ENCODE measurements at places on chromosomes 1 and 21. TPM values are rescaled to one million over a fixed set of nuclear protein-coding genes. Genes with fewer than 3 reads are reported as not detected.
A peak's percentile ranks its signal among the peaks of the same experiment; 100 is the strongest.

Gene CATSPERE
- 0.15 TPM for polyA plus RNA-seq

Gene TENT5C
- 5.3 TPM for polyA plus RNA-seq

Gene CR1L
- 0.50 TPM for polyA plus RNA-seq

Gene RIMS3
- 0.53 TPM for polyA plus RNA-seq

Gene PSRC1
- 0.76 TPM for polyA plus RNA-seq

Gene RPTN
- polyA plus RNA-seq: not detected

Gene C1orf94
- not detected for polyA plus RNA-seq

Gene SLC35F3
- polyA plus RNA-seq: not detected

Gene SLC27A3
- 27.2 TPM for polyA plus RNA-seq

GRCh38 chr1:43339584-43340232, 2.1 kb downstream of the MPL start:
- no peak for DNase-seq
- no peak overlapping the region for H3K27ac ChIP-seq
- no peaks in the 10 kb centered on the region for H3K27me3 ChIP-seq
- no peaks in the 10 kb centered on the region for H3K36me3 ChIP-seq

DNA sequence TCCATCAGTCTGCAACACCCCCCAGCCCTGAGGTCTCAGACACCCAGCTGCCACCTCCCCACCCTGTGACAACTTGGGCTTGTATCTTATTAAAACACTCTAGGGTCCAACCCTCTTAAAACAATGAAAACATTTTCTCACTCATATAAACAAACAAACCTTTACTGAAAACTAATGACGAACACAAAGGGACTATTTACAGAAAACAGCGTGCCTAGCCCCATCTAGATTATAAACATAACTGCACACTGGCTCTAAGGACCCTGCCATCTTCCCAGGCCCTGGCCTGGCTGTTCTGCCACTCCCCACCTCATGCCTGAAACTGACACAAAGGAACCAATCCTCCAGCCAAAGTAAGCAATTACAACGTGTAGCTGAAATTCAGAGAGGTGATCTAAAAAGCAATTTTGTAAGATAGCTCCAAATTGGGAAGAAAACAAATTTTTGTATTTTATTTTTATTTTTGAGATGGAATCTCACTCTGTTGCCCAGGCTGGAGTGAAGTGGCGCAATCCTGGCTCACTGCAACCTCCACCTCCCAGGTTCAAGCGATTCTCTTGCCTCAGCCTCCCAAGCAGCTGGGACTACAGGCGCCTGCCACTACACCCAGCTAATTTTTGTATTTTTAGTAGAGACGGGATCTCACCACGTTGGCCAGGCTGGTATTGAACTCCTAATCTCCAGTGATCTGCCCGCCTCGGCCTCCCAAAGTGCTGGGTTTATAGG, 40.9 kb downstream of the CAPZB start:
- no peak for DNase-seq
- peaks cover 7% of the 10 kb centered on the region for H3K36me3 ChIP-seq
- H3K27me3 ChIP-seq: no peaks in the 10 kb centered on the region
- no peak overlapping the region for H3K4me3 ChIP-seq
- no peak overlapping the region for H3K27ac ChIP-seq

- no peaks in the 10 kb centered on the region for H3K36me3 ChIP-seq
- no peaks in the 10 kb centered on the region for H3K4me1 ChIP-seq
- DNase-seq: no peak
These were observed 11.1 kb upstream of the TGFBR3 start for GRCh38 chr1:91897016-91897415.

DNA sequence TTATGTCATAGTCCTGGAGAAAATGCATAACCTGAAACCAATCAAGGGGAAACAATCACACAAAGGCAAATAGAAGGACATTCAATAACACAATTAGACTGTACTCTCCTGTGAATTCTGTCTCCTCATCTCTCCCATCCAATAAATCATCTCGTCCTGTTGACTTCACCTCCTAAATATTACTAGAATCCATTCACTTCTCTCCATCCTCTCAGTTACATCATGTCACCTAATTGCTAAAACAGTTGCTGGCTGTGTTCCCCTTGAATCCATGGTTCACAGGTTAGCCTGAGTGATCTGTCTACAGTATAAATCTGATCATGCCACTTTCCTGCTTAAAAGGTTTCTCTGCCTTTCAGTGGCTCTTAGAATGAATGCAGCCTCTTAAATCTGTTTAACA, 220.2 kb downstream of the TGFB2 start:
- no peak overlapping the region for H3K27ac ChIP-seq
- no peak overlapping the region for H3K4me3 ChIP-seq
- no peak for DNase-seq
- H3K36me3 ChIP-seq: no peaks in the 10 kb centered on the region
- no peaks in the 10 kb centered on the region for H3K4me1 ChIP-seq

DNA sequence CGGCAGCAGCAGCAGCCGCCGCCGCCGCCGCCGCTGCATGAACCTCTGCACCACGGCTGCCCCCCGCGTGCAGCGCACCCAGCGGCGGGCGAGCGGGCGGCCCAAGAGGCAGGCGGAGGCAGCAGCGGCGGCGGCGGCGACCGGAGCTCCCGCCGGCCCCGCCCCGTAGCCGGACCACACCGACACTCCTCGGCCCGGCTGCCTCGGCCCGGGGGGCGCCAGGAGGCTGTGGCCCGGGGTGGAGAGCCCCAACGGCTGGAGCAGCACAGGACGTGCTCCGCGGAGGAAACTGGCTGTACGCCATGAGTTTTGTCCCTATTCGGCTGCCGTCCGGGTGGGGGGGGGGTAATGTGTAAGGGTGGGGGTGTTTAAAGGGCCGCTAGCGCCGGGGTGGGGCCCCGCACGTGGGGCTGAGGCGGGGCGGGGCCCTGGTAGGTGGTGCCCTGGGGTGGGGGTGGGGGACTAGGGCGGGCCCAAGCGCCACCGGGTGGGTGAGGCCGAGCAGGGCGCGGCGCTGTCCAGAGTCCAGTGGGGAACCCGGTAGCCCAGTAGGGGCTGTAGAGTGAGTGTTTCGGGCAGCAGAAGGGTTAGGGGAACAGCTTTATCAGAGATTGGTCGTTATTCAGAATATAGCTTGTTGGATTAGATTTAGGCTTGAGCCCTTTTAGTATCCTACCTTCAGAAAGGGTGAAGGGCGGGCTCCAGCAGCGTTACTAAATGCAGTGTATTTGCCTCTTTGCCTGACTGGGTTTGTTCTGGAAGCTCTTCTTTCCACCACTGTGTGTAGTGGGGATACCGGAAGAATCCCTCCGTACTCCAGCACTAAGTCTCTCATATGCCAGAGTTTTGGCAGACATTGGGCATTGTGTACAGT, at the start of gene FAM78B:
FAM78B (minus strand) TSS at position 304 of the 874 bp plus-strand sequence. CDS start 753 bp downstream, outside the sequence.
- peak; percentile 65 for DNase-seq
- H3K4me3 ChIP-seq: peak within 1 kb of the TSS; percentile 93
- peaks cover 8% of the 10 kb centered on the region for H3K4me1 ChIP-seq
- H3K27me3 ChIP-seq: no peaks in the 10 kb centered on the region
- no peak within 1 kb of the TSS for H3K27ac ChIP-seq

GRCh38 chr21:42533306-42533962, 19.8 kb downstream of the SLC37A1 start:
- peaks cover 18% of the 10 kb centered on the region for H3K4me1 ChIP-seq
- no peaks in the 10 kb centered on the region for H3K36me3 ChIP-seq
- H3K27ac ChIP-seq: no peak overlapping the region

DNA sequence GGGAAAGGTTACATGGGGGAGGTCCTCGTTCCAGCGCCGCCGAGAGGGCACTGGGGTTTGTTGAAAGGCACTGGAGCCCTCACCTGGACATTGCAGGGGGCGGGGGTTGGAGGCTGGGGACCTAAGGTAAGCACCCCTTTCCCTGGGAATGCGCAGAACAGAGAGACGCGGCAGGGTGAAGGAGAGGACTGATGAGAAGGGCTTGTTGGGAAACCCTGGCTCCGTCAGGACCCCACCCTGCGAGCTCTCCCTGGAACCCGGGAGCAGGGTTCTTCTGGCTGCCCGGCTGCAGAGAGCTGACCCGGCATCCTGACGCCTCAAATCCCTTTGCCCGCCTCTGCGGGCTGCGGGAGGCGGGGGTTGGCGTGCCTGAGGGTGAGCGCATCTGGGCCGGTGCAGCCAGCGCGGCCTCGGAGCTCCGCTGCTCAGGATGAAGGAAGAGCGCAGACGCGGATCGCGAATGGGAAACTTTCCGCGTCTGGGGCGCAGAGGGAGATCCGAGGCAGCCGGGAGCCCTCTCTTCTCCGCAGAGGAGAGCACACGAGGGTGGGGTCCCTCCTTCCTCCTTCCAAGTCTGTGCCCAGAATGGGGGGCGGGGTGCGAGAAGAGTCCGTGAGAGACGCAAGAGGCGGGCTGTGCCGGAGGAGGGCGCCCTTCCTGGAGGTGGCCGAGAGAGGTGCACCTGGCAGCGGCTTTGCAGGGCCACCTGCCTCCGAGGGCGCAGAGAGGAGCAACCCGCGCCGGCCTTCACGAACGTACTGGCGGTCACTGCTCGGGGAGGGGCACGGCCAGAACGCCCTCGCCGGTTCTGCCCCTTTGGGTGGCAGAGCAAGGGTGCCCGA, 2.4 kb downstream of the IGSF21 start:
- DNase-seq: peak; percentile 37
- peaks cover 15% of the 10 kb centered on the region for H3K27me3 ChIP-seq
- H3K36me3 ChIP-seq: no peaks in the 10 kb centered on the region
- H3K4me1 ChIP-seq: peaks cover 29% of the 10 kb centered on the region
- no peak overlapping the region for H3K4me3 ChIP-seq

DNA sequence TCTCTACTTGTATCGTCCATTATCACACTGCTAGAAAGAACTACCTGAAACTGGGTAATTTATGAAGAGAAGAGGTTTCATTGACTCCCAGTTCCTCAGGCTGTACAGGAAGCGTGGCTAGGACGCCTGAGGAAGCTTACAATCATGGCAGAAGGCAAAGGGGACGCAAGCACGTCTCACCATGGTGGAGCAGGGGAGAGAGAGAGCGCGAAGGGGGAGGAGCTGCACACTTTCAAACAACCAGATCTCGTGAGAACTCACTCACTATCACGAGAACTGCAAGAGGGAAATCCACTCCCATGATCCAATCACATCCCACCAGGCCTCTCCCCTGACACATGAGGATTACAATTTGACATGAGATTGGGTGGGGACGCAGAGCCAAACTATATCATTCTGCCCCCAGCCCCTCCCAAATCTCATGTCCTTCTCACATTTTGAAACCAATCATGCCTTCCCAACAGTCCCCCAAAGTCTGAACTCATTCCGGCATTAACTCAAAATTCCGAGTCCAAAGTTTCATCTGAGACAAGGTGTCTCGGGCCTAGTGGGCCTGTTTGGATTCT, 8.0 kb downstream of the MMEL1 start:
- no peak for DNase-seq
- H3K36me3 ChIP-seq: no peaks in the 10 kb centered on the region
- H3K4me3 ChIP-seq: no peak overlapping the region
- no peaks in the 10 kb centered on the region for H3K4me1 ChIP-seq
- peaks cover 7% of the 10 kb centered on the region for H3K27me3 ChIP-seq
- no peak overlapping the region for H3K27ac ChIP-seq

- peaks cover 29% of the 10 kb centered on the region for H3K4me1 ChIP-seq
- H3K27ac ChIP-seq: peak overlapping the region; percentile 44
- H3K36me3 ChIP-seq: no peaks in the 10 kb centered on the region
These were observed 7.8 kb downstream of the CAPZB start for GRCh38 chr1:19477284-19478249.

DNA sequence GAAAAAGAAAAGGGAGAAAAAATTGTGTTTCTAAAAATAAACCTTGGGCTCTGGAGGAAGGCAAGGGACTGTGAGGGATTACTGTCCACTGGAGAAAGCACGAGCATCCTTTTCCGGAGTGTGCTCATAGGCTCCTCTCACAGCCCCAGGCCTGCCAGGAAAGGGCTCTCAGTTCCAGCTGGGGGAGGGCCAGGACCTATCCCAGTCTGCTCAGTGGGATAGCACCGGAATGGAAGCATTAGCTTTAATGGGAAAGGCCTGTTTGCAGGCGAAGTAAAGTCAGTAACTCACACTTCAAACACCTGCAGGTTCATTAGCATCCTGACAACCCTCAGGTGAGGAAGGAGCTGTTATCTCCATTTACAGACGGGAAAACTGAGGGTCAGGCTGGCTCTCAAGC, 113.9 kb upstream of the USP24 start:
- H3K4me3 ChIP-seq: no peak overlapping the region
- peak overlapping the region; percentile 22 for H3K27ac ChIP-seq
- no peaks in the 10 kb centered on the region for H3K4me1 ChIP-seq
- DNase-seq: no peak
- no peaks in the 10 kb centered on the region for H3K36me3 ChIP-seq

DNA sequence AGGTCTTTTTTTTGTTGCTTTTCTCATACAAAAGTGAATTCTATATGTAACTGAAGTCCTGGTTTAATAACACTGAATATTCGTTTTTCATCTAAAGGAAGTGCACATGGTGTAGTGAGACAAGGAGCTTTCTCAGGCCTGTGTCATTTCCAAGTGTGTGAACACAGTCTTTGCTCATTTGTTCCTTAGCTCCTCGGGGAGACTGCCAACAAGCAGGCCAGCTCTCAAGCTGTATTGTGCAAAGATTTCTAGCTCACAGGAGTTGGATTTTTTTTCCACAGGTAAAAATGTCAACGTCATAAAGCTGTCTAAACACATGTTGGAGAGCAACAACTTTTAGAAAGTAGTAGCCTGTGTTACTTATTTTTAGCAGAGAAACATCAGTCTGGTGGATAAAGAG, 87.8 kb upstream of the S1PR1 start:
- no peak overlapping the region for H3K27ac ChIP-seq
- H3K36me3 ChIP-seq: no peaks in the 10 kb centered on the region
- H3K27me3 ChIP-seq: no peaks in the 10 kb centered on the region
- peaks cover 2% of the 10 kb centered on the region for H3K4me1 ChIP-seq
- DNase-seq: no peak

DNA sequence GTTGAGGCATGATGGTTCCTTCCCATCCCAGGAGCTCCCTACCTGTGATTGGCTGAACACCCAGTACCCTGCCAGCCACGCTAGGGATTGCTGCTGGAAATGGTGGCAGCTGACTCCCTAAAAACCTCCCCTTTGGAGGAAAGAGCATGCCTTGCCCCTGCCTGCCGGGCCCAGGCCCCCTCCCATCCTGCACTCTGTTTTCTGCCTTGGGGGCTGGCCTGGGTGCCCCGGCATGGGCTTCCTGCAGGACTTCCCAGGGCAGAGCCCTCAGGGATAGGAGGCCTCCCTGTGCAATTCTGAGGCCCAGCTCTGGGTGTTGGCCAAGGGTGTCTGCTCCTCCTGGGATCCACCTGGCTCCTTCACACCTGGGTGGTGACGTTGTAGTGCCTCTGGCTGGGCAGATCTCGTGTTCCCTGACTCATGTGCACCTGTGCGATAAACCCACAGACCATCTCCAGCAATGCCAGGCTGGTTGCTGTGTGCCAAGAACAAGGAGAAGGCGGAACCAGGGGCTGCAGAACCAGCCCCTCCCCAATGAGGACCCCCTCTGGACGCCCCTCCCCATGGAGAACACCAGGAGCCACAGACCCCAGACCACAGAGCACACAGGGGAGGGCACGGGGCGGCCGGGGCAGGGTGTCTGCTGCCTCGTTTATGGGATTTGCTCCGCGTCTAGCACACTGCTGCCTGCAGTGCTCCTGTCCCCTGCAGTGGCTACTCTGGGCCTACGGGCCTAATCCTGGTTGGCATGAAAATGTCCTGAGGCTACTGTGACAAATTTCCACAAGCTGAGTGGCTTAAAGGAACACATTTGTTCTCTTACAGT, 13.6 kb downstream of the CSTB start:
- no peaks in the 10 kb centered on the region for H3K27me3 ChIP-seq
- no peak overlapping the region for H3K4me3 ChIP-seq
- peaks cover 23% of the 10 kb centered on the region for H3K36me3 ChIP-seq
- DNase-seq: no peak
- no peak overlapping the region for H3K27ac ChIP-seq
- peaks cover under 1% of the 10 kb centered on the region for H3K4me1 ChIP-seq

- peak overlapping the region; percentile 74 for H3K27ac ChIP-seq
- no peak overlapping the region for H3K4me3 ChIP-seq
- H3K36me3 ChIP-seq: no peaks in the 10 kb centered on the region
- no peaks in the 10 kb centered on the region for H3K27me3 ChIP-seq
These were observed 65.2 kb downstream of the SIK1 start for GRCh38 chr21:43361493-43362296.

GRCh38 chr1:16405441-16405840, 31.8 kb downstream of the SPATA21 start:
- H3K27ac ChIP-seq: no peak overlapping the region
- H3K27me3 ChIP-seq: no peaks in the 10 kb centered on the region
- no peaks in the 10 kb centered on the region for H3K36me3 ChIP-seq

Data from liver (tissue), 10 donors.